ENCODE measurements at places on chromosomes 13 and 19.

DNA sequence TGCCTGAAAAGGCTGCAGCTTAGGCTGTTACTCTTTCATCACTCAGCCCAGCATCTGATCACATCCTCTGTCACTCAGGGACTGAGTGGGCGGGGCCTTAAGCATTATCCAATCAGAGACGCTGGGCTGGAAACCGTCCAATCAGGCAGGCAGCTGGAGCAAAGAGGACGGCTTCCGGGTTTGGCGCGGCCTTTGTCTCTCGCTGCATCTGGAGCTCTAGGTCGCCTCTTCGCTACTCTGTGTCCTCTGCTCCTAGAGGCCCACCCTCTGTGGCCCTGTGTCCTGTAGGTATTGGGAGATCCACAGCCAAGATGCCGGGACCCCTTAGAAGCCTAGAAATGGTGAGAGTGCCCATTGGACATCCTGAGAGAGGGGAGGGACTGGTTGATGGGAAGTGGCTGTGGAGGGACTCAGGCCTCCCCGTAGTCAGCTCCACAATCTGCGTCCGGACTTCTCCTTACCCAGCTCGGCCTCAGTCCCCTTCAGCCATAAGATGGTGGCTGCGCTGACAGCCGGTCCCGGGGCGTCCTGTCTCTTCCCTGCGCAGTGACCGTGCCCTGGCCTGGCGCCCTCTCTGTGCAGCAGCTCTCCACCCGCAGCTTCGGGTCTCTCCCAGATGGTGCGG, at the start of gene ZNF486:
Gene ZNF486, plus strand, starts transcription at position 195 of the 625 bp plus-strand sequence. Its CDS starts 117 bp downstream, at position 312.
- peak; percentile 90 for DNase-seq

DNA sequence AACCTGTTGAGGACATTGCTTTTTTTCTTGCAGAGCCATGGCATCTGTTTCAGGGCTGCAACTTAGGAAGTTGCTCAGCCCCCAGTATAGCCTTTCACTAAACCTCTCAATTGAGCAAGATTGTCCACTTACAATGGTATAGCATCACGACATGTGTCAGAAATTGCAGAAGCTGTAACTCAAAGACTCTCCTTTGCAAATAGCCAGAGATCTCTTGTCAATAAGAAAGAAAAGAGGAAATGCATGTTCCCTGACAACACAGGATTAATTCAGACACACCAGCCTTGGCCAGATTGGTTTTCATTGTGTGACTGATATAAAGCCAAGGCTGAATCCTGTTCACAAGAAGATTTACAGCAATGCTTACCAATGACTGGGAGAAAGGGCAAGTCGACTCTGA, 38.7 kb upstream of the CYSLTR2 start:
- DNase-seq: no peak

GRCh38 chr13:109383683-109384082, 402.7 kb downstream of the IRS2 start:
- DNase-seq: no peak

DNA sequence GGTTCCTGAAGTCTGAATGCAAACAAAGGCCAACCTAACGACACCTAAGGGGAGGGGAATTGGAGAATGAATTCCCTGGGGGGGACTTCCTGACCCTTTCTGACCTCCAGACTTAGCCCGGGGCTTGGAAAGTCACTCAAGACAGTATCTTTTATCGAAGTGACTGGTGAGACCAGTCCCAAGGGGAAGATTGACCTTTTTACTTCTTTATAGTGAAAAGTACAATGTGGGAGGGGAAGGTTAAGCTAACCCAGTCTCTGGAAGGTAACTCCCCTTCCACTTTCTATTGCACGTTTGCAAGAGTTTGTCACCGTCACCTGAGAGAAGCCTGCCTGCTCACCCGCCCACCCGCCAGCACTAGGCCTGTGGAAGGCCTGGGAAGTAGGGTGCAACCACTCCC, 111.9 kb downstream of the EFNB2 start:
- DNase-seq: no peak

GRCh38 chr13:29503041-29503837, 92.2 kb downstream of the SLC7A1 start:
- DNase-seq: no peak

GRCh38 chr13:26025196-26025595, 26.6 kb downstream of the SHISA2 start:
- DNase-seq: no peak

GRCh38 chr19:23972161-23972560, 57.5 kb downstream of the ZNF726 start:
- no peak for DNase-seq

- DNase-seq: no peak
Observed at GRCh38 chr13:48842316-48842715, 133.4 kb upstream of the FNDC3A start.

DNA sequence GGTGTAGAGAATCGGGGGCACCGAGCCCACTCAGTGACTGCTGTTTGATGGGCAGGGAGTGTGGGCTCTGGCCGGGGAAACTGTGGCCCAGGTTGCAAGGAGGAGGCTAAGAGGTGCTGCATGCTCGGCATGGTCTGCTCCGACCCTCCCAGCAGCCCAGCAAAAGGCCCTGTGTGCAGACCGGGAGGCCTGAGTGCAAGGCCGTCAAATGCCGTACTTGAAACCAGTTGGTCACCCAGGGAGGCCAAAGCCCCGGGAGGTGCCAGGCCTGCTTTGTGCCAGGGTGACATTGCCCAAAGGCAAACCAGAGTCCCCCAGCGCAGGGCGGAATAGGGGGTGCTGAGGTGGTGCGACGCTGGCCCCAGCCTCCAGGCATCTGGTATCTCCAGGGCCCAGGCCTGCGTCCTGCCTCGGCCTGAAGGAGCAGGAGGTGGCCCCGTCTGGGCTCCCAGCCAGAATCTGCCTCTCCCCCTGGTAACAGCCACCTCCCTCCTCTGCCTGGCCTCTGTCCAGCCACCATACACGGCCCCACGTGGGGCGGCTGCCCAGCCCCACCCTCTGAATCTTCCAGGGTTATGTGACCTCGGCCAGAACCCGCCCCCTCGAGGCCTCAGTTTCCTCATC, 4.0 kb downstream of the PIK3R2 start:
- DNase-seq: no peak

DNA sequence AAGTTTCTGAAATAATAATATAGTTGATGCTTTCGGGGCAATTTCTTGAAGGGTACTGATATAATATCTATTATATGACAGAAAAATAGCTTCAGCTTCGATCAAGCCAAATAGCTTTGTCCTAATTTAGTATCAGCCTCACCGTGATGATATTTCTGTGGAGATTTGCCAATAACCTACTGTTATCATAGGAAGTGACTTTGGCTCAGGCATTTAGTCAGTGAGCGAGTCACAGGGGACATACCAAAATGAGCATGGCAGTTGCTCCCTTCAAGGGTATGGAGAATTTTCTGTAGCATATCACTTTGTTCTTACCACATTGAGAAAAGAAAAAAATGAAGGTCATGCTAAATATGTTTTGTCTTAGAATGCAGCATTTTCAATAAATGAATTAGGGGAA, 767.6 kb upstream of the SLITRK1 start:
- no peak for DNase-seq

DNA sequence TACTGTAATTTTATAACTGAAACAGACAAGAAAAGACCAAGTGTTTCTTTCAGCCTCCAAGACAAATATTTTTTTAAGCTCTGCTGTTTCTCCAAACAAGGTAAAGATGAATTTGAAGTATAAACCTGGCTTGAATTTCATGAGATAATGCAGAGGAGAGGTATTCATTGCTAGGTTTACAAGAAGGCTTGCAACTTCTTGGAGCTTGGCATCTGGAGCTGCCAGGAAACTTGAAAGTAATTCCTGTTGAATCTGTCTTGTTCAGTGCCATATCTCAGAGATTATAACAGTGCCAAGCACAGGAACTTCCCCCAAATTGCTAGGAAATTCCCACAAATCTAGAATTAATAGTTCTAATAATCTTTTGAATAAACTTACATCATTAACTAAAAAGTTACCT, 70.9 kb downstream of the CDK8 start:
- no peak for DNase-seq

GRCh38 chr13:32031815-32032370, 319 bp downstream of the FRY start:
- no peak for DNase-seq

DNA sequence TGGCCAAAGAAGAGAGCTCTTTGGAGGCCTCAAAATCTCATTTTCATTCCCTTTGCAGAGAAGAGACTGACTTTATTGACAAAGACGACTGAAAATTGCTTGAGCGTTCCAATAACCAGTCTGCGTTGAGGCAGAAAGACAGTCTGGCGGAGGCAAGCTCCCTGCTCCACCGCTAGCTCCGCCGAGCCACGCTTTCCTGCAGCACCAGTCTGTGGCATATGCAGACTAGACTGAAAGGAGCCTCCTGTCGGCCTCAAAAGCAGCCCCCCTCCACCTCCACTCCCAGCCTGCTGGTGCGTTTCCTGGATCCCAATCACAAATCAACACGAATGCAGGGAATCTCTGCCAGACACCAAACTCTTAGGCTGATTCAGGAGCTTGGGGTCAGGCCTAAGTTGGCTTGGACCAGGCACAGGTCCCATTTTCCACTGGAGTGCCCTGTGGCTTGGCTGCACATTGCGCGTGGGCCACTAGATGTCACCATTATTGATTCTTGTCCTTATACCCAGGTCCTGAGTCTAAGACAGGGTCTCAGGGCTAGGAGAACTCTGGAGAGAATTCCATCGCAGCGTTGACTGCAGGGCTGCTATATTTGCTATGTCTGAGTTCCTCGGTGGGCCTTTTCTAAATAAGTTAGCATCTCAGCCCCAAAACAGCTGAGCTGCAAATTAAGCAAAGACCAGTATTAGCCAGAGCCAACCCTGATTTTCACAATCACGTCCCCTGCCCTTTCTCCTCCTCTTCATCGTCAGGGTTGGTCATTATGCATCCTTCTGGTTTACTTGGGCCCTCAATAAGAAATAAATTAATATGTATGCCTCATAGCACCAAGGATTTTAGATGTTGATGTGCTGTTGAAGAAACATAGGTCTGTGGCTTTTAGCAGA, 5.2 kb upstream of the ZNF507 start:
- DNase-seq: peak; percentile 29

GRCh38 chr19:38287604-38288003, 16.4 kb upstream of the C19orf33 start:
- DNase-seq: no peak

DNA sequence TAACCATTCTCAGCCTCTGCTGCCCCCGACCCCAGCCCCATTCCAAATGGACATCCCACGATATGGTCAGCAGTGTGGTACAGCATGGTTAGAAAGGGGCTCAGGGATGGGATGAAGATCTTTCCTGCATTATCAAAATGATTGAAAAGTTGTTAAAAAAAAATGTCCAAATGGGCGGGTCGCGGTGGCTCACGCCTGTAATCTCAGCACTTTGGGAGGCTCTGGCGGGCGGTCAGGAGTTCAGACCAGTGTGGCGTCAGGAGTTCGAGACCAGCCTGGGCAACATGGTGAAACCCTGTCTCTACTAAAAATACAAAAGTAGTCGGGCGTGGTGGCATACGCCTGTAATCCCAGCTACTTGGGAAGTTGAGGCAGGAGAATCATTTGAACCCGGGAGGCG, 54.3 kb upstream of the ZNF254 start:
- DNase-seq: no peak

GRCh38 chr13:67147342-67148133, 82.6 kb downstream of the PCDH9 start:
- DNase-seq: no peak

DNA sequence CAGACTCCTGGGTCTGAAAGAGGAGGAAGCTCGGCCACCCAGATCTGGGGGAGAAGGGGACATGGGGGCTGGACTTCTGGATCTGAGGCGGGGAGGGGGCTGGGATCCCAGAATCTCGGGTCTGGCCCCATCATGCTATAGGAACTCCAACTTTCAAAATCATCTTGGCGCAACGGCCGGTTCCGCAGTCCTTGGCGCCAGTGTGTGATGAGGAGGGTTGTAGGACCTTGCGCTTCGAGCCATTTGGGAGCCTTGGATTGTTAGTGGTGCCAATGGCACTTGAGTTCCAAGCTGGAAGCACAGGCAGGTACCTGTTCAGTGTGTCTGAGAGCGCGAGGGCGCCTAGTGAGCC, 324 bp downstream of the RUVBL2 start:
- DNase-seq: no peak

DNA sequence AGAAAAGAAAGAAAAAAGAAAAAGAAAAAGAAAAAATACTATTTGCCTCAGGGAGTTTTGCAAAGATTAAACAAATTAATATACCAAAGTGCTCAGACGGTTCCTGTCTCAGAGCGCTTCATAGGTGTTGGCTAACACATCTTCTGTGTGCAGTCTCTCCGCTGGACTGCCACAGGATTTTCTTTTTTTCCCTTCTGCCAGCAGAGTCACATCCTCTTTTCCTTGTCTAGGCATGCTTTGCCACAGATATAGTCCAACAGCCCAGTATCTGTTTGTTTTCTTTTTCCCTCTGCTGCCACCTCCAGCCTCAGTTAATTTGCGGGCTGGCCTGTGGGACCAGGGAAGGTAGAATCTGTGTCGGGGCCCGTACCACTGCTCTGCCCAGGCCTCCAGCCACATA, 3.4 kb upstream of the URAD start:
- no peak for DNase-seq

- DNase-seq: no peak
Observed at GRCh38 chr13:52994865-52995264, 33.7 kb upstream of the OLFM4 start.

GRCh38 chr19:18097993-18098890, 664 bp downstream of the MAST3 start:
- no peak for DNase-seq

- no peak for DNase-seq
Observed at GRCh38 chr13:110643768-110644421, 28.6 kb downstream of the NAXD start.

DNA sequence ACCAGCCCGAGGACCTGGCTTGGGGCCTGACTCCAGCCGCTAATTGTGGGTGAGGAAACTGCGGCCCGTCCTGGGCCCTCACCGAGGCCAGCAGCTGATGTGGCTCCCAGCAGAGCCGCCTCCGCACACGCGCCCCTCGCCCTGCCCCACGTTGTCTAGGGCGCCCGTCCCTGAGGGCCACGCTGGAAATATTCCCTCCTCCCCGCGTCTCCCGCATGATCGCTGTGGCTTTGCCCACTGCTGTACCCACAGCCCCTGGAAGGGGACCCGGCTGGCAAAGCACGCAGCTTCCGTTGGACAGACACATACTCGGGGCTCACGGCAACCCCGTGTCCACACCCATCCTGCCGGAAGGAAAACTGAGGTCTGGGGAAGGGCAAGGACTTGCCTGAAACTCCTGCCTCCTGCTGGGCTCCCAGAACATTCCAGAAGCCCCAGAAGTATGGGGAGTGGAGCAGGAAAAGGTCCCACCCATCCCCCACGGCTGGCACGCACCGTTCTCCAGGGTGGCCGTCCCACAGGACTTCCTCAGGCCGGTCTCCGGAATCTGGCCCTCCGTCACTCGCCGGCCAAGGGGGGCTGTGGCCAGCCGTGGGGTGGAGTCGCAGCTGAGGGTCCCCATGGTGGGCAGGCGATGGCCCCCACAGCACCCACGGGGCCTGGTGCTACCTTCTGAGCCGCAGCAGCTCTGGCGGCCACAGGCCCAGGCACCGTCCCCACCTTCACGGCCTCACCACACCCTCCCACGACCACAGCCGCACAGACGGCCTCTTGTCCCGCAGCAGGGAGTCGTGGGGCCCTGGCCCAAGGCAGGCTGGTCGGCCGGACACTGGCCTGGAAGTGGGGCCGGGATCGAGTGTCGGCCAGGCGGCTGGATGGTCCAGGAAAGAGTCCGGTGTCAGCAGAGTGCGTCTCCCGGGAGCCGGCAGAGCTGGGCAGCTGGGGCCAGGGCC, 13.6 kb upstream of the SHC2 start:
- DNase-seq: no peak

Measured in effector CD4-positive, alpha-beta T cell (primary cell).